ENCODE measurements at places on chromosomes 4 and X.

DNA sequence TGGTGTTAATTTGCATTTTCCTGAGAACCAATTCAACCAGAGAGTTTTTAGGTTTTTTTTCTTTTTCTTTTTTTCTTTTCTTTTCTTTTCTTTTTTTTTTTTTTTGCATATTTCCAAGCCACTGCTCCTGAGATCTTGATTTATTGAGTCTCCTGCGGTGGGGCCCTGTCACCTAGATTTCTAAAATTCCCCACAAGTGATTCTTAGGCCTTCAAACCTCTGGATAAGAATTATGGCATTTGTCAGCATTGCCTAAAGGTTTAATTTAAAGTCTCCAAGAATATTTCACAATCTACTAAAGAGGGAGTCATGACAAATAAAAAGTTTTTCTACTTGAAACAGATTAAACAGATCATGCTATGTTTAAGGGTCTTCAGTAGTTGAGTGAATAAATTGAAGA is 84.9 kb downstream of the GAB1 start:
- DNase-seq: no peak

DNA sequence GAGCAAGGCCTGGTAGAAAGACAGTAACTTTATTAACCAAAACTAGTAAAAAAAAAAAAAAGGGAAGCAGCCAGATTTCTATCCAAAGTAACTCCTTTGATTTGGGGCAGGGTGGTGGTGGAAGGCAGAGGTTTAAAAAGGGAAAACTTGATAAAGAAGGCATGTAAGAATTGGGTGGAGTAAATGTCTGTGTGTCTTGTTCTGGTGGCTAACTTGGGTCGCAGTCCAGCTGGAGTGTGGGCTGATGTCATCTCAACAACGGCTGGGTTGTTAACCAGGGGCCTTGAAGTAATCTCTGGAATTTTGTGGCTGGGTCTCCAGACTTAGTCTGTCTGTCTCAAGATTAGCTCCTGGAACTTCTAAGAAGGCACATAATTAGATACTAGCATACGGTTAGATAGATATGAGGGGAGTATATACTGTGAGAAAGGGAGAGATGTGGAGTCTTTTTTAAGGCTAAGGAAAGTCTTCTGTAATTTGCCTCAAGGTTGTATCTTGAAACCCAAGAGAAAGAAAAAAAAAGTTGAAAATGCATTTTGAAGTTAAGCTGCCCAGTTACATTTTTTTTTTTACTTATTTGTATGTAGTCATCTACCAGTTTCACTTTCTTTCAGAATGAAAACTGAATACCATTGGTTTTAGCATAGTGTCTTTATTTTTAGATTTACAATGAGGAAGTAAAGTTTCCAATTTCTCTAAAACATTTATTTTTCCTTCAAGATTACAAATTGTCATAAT is 48.3 kb downstream of the MTHFD2L start:
- DNase-seq: no peak

- no peak for DNase-seq
Observed at GRCh38 chr4:42101446-42101975, 50.9 kb downstream of the BEND4 start.

GRCh38 chr4:106126062-106126461 is 189.9 kb downstream of the TBCK start:
- no peak for DNase-seq

DNA sequence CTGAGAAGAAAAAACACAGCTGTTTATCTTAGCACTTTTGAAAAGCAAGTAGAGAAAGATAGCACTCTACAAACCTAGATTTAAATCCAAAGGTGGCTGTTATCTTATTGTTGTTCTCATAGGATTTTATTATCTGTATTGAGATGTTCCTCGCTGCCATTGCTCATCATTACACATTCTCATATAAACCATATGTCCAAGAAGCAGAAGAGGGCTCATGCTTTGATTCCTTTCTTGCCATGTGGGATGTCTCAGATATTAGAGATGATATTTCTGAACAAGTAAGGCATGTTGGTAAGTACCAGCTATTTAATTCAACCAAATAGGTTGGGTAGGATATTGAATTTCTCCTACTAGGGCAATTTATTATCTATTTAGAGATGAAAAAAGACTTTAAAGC is 16.4 kb downstream of the TMEM184C start:
- no peak for DNase-seq

DNA sequence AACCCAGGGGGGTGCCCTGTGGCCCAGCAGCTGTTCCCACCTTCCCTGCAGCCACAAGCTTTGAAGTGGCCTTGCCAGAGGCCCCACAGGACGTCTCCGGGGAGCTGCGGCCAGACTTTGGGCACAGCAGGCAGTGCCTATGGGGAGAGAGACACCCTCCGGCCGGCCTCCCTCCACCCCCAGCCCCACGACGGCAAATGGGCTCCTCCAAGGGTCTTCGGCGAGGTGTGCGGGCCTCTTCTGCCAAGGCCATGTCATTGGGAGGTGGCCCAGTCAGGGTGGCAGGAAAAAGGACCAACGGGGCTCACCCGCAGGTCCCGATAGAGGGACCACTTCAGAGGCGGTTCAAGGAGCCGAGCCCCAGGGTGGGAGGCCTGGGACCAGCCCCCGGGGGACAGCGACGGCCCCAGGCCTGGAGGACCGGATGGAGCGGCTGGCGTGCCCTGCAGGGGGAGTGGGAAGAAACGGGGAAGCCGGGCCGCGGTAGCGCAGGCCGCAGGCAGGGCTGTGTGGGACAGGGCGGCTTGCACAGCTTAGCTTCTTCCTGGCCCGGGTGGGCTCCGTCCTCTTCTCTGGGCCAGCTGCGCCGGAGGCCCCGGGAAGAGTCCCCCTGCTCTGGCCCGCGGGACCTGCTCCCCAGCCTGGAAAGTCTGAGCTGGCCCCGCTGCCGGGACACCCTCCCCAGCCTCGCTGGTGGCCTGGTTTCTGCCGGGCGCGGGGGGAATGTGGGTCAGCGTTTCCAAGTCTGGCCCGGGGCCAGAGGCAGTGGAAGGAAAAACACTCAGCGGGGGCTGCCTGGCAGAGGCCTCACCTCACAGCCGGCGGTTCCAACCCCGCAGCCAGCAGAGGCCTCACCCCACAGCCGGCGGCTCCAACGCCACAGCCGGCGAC is 21.9 kb upstream of the SPON2 start:
- no peak for DNase-seq

DNA sequence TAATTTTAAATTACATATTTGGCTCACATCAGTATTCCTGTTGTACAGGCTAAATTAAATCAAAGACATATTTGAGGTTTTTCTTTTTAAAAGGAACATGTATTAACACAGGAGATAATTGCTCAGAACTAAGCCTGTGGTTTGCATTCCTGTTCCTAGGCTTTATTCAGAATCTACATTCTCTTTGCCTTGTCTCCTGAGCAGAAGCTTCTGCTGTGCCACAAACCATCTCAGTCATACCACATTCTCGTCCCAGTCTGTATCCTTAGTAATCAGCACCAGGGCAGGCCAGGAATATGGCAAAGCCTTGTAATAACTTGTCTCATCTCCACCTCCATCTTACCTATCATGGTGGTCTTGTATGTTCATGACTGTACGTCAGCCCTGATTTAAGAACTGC is 162.8 kb downstream of the ARHGAP24 start:
- no peak for DNase-seq

DNA sequence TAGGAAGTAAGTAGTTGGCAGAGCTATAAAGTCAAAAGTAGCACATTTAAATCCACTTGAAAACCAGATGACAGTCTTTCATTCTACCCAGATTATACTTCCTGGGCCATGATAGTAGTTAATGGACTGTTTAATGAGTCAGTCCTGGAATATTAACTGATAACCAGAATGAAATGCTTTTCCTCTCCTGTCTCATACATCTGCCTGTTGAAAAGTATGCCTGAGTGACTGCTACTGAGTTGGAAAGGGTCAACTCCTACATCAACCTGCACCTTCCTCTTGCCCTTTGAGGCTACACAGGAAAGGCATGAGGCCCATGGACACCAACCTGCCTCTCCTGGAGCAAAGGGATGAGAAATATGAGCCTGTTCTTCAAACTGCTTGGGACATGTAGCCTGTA is 36.0 kb upstream of the COX7B2 start:
- DNase-seq: no peak

DNA sequence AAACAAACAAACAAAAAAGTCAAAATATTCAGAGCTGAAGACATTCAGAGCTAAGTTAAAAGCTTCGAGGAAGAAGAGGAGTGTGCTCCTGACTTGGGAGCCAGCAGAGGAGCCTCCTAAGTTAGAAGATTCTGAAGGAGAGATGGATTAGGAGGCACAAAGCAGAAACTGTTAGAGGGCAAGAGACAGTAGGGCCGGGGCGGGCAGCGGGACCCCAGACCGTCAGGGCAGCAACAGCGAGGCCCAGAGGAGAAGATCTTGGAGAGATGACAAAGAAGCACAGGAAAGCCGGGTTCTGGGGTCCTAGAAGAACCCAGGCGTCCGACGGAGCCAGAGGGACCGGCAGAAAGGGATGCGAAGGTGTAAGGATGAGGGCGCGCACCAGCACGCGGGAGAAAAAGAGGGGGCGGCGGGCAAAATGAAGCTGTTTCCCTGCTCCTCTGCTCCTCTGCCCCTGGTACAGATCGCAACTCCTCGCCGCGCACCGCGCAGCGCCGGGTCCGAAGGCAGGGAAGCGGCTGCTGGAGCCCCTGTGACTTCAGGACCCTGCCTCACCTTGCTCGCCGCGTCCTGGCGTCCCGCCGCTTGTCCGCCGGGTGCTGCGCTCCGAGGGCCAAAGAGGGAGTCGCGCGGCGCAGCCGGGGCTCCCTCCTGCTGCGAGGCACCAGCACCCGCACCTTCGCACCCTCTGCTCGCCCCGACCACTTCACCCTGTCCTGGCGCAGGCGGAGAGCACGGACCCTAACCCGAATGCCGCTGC is 477 bp downstream of the KLHL13 start:
- no peak for DNase-seq

- DNase-seq: no peak
Observed at GRCh38 chr4:147103403-147103946, 157.8 kb upstream of the TTC29 start.

DNA sequence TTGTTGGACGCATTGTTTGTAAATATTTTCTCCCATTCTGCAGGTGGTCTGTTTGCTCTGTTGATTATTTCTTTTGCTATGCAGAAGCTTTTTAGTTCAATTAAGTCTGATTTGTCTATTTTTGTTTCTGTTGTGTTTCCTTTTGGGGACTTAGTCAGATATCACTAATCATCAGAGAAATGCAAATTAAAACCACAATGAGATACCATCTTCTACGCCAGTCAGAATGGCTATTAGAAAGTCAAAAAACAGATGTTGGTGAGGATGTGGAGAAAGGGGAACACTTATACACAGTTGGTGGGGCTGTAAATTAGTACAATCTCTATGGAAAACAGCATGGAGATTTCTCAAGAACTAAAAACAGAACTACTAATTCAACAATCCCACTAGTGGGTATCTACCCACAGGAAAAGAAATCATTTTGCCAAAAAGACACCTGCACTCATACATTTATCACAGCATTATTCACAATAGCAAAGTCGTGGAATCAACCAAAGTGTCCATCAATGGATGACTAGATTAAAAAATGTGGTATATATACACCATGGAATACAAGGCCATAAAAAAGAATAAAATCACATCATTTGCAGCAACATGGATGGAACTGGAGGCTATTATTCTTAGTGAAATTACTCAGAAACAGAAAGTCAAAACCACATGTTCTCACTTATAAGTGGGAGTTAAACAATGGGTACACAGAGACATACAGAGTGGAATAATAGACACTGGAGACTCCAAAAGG is 8.1 kb downstream of the COQ2 start:
- no peak for DNase-seq

DNA sequence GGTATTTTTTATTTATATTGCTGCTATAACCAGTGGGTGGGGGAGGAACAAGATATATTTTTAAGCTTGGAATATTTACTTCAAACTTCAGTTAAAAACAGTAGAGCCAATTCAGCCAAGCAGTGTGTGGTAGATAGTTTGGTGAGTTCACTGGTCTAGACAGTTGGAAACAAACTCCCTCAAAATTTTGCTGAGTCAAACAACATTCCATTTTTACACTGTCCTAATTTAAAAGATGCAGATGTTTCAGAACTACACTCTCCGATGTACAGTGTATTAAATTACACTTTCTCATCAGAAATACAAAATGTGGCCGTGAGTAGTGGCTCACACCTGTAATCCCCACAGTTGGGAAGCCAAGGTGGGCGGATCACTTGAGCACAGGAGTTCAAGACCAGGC is 23.3 kb downstream of the PRKX start:
- no peak for DNase-seq

GRCh38 chr4:26319949-26320537 is 771 bp upstream of the RBPJ start:
- no peak for DNase-seq

GRCh38 chrX:93594780-93595179 is 78.6 kb downstream of the NAP1L3 start:
- no peak for DNase-seq

DNA sequence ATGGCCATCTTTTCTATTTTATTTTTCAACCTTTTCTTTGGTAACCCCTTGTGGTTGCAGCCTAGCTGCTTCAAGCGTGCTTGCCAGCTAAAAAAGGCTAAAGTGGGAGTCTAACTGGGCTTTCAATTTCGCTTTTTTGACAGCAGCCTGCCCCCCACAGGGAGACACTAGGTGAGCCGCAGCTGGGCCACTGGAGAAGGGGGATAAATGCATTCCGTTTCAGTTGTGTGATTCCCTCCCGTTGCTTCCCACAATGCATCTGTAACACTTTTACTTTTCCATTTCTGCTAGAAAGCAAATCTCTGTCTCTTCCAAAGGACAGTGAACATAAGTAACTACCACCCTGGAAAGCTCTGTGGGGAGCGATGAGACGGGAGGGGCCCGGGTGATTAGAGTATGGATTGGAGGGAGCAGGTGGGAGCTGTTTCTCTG is 86.3 kb upstream of the RAPGEF2 start:
- DNase-seq: no peak

- no peak for DNase-seq
Observed at GRCh38 chrX:71128915-71129765, 10.7 kb downstream of the MED12 start.

- no peak for DNase-seq
Observed at GRCh38 chr4:82713856-82714255, 84.7 kb downstream of the SCD5 start.

- DNase-seq: no peak
Observed at GRCh38 chr4:7736436-7737267, 203.0 kb downstream of the AFAP1 start.

DNA sequence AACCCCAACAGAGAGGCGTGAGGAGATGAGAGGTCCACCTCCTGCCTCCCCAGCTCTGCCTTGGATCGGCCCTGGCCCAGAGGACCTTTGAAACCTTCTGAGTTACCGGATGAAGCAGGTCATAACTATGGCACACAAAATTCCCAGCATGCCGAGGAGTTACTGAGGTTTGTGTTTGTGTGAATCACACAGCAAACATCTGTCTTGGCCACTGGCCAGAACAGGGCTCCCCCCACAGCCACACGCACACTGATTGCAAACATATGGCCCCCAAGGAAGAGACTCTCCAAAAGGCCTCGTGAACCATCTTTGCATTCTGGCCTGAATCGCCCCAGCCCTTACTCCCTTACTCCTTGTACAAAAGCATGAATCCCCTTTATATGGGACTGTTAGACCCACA is 18.9 kb downstream of the RPS4X start:
- no peak for DNase-seq

- no peak for DNase-seq
Observed at GRCh38 chr4:164060456-164060855, 566.0 kb downstream of the TMA16 start.
